Stimulated activated CD8-positive, alpha-beta memory T cell treated with anti-CD3 and anti-CD28 coated beads, Interleukin-4, amount 100 ng/mL, for 4 hours (primary cell): ENCODE measurements at places on chromosomes 2 and 18.

GRCh38 chr2:120499784-120500495 is 154.0 kb downstream of the INHBB start:
- no peak for DNase-seq

GRCh38 chr2:36572054-36572718 is 25.8 kb downstream of the FEZ2 start:
- no peak for DNase-seq

DNA sequence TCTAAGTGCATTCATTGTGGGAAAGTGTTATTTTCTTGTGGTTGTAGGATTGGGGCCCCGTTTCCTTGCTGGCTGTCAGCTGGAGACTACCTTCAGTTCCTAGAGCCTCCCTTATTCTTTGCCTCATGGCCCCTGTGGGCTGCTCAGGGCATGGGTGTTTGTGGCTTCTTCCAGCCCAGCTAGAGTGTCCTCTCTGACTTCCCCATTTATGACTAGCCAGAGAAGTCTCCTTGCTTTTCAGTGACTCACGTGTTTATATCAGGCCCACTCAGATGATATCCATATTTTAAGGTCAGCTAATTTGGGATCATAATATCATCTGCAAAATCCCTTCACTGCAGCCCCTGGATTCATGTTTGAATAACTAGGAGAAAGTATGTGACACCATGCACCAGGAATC is 62.8 kb downstream of the DTNA start:
- DNase-seq, result no peak

DNA sequence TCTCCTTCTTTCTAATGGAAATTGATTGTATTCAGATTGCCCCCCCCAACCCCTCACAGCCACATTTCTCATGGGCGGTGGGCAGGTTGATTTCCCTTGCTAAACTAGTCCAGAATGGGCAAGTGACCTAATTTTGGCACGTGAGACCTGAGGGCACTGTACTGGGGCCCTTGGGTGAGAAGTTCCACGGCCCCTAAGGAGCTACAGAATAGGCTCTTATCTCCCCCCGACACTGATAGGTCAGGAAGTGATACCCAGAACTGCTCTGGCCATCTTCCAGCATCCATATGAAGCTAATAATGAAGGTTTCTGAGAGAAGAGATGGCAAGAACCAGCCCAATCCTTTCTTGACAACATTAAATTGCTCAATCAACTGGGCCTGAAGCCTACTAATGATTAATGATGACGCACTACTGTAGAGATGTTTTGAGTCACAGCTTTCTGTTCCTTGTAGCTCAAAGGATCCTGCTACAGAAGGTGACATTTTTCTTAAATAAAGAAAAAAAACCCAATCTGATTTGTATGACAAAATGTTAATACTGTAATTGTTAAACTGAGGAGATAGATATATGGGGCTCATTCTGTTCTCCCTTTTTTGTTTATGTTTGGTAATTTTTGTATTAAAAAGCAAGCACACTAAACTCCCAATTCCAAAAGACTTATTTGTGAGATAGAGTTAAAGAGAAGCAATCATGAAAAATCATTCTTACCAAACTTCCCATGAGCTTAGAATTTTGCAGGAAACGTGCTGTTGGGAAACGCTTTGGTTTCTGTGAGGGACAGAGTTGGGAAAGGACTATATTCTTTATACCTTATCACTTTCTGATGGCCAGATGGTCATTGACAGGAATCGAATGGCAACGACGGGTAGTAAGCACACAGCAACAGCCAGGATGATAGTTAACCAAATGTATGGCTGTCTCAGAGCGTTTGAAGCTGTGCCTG is 28.2 kb upstream of the NARS1 start:
- DNase-seq, result no peak

GRCh38 chr2:207238831-207239701 is 73.3 kb upstream of the KLF7 start:
- DNase-seq, result no peak

DNA sequence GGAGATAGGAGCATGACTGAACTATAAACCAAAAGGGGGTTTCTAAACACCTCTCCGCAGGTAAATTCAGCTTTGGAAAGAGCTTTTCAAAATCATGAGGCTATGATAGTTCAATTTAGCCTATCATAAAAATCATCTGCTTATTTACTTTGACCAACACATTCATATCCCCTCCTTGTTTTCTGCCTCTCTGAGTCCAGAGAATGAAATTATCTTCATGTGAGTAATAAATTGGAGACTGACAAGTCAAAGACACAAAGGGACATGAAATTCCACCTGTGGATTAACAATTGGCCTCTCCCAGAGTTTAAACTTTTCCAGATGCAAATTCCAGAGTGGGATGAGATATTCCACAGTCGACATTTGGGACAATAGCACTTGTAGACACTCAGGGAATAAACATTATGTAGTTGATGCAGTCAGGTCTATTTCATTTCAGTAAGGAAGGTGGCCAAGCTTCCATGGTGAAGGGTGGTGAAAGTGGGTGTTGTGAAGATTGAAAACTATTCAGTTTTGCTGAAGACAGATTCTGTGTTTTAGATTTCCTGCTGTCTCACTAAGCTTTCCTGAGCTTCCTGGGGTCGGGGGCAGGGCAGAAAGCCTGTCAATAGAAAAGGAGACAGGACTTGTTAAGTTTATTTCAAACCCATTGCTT is 84.7 kb downstream of the CDC42EP3 start:
- no peak for DNase-seq

GRCh38 chr2:10254373-10255188 is 48.1 kb upstream of the HPCAL1 start:
- DNase-seq, result no peak

GRCh38 chr2:12455661-12456060 is 261.1 kb upstream of the TRIB2 start:
- DNase-seq, result no peak

DNA sequence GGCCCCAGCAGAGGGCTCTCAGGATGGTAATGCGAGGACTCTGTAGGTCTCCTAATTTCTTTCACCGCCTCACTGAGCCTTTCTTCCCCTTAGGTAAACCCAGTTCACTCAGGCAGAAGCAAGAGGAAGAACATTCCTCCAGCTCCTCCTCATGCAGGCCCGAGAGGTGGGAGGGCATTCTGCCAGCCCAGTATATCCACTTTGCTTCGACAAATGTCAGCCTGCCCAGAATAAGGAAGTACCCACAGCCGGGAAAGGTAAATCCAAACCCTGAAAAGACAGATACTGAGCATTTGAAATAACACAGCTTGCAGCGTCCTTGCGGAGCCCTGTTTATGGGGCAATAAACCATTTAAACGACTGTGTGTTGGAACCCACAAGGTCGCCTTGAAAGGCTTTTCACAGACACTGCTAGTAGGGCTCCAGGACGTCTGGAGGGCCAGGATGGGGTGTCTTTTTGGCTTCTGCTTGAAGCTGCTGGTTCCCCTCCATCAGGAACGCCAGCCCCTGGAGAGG is 63.0 kb upstream of the STPG4 start:
- no peak for DNase-seq

- no peak for DNase-seq
Observed at GRCh38 chr2:135490376-135490775, 40.6 kb downstream of the ZRANB3 start.

- no peak for DNase-seq
Observed at GRCh38 chr18:79521416-79522205, 125.9 kb downstream of the NFATC1 start.

DNA sequence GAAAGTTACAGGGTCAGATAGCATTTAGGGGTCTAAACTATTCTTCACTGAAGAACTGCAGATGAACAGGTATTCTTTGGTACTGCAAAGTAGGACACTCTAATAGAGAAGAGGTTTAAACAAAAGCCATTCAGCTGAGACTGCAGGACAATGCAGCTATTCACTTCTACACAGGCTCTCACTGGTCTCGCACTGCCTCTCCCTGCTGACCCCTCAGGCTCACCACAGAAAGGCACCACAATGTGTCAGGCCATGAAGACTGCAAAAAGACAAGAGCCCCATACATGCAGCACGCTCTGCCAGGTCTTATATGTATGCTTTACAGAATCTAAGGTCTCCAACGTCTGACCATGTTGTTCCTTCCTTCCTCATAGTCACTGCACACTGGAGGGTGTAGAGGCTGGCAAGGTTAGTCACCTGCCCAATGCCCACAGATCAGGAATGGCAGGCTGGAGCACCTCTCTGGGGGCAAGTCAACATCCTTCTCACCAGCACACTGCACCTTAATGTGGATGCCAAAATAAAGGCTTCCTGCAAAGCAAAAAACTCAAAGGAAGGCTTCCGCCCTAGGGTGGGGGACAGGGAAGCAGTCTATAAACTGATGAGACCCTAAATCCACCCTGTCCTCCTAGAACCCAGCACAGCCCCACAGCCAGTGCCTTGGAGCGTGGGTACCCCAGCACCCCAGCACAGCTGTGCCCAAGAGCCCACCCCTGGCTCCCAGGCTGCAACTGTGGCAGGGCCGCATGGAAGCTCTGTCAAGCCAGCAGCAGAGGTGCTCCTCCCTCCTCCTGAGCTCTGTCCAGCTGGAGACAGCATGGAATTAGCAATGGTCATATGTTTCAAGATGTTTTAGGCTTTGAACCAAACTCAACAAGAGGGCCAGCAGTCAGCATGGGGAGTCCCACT is 10.7 kb upstream of the RNU4ATAC start:
- no peak for DNase-seq

DNA sequence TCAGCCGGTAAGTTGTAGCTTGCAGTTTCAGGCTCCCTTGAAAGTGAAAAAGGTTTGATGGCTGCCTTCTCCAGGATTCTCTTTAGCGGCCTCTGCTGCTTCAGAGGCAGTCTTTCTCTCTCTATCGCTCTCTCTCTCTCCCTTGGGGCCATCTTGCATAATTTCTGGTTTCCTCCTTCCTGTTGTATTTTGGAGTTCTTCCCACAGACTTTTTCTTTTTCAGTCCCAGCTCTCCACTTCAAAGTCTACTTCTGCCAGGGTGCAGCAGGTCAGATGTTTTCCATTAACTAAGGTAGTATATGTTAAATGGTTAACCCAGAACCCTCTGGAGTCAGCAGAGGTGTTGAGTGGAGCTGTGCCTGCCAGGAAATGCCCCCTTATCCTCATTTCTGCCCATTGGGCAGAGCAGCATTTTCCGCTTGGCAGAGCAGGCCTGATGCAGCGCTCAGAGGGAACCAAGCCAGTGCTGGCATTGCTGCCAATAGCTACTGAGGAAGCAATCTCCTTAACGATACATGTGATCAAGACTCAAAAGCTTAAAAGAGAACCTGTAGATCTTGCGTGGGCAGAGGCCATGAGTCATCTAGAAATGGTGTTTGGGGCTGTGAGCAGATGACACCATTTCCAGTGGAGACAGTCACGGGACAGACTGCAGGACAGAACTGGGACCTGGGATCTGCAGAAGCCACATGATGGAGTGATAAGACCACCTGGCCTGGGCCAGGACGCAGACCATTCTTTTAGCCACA is 20.8 kb downstream of the DBI start:
- no peak for DNase-seq

- DNase-seq, result no peak
Observed at GRCh38 chr2:78993518-78994148, 31.9 kb upstream of the REG3G start.

DNA sequence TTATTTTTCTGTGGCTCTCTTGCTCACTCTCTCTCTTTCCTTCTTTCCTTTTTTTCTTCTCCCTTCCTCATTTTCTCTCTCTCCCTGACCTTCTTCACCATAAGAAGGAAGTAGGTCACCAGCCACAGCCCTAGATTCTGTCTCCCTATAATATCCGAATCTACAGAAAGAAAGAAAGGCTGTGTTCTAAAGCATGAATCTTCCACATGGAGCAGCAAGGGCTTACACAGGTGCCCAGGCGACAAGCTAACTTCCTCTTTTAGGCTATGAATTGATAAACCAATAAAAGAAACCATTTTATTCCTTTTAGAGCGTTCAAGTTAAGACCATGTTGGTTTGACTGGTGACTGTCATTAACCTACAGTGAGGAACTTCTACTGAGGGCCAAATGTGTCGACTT is 49.3 kb downstream of the CACNB4 start:
- DNase-seq, result no peak

- DNase-seq, result no peak
Observed at GRCh38 chr2:215613888-215614287, 178.0 kb upstream of the FN1 start.

GRCh38 chr2:84694088-84694622 is 177.9 kb downstream of the DNAH6 start:
- DNase-seq, result no peak

GRCh38 chr18:52766002-52766545 is 426.1 kb downstream of the DCC start:
- DNase-seq, result no peak

DNA sequence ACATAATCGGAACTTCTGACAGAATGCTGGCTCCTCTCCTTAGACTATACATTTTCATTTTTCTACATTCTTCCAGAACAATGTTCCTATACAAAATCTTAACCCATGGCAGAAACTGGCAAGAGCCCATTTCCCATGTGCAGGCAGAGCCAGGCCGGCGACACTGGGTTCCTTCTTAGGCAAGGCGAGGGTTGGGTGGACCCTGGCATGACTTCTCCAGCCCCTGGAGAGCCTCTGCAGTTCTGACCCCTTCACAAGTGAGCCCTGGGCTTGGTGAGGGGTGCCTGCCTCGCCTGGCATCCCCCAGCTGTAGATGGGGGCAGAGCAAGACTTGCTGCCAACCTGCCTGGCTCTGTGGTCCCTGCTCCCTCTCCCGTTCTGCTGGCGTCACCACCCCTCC is 5.0 kb downstream of the GYPC start:
- no peak for DNase-seq

GRCh38 chr18:32548688-32549087 is 78.0 kb upstream of the GAREM1 start:
- DNase-seq, result no peak

DNA sequence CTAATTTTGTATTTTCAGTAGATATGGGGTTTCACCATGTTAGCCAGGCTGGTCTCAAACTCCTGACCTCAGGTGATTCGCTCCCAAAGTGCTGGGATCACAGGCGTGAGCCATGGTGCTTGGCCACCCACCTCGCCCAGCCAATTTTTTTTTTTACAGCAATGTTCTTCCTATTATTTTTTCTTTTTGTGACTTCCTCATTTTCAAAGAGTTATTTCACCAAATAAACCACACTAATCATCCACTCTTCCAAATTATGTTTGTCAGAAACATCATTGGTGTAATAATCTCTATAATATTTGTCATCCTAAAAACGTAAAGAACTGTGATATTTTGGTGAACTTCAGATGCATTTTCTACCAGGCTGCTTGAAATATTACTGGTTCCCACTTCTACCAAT is 16.3 kb upstream of the PDCL3 start:
- no peak for DNase-seq

- no peak for DNase-seq
Observed at GRCh38 chr2:230814616-230815015, 50.1 kb upstream of the ITM2C start.

DNA sequence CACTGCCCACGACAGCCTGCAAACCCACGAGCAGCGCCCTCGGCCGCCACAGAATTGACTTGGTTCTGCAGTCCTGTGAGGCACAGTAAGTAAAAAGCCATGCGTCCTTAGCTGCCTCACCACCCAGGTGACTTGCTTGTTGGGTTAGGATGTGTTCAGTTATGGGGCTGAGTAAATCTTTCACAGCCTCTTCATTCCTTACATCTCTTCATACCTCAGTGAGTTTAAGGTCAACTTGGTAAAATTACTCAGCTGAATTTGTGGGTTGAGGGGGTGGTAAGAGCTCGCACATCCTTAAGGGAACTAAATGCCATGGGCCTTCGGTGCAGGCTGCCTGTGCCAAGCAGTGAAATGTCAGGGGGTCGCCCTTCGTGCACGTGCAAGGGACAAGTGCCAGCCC is 165.2 kb upstream of the ALKAL2 start:
- DNase-seq, result no peak
